SK-N-SH (cell line): ENCODE measurements at places on chromosomes 4 and X.

GRCh38 chr4:88291003-88291402 is 6.6 kb upstream of the PPM1K start:
- peak; percentile 22 for DNase-seq

GRCh38 chr4:77204621-77205020 is 47.6 kb downstream of the CCNG2 start:
- no peak for DNase-seq

DNA sequence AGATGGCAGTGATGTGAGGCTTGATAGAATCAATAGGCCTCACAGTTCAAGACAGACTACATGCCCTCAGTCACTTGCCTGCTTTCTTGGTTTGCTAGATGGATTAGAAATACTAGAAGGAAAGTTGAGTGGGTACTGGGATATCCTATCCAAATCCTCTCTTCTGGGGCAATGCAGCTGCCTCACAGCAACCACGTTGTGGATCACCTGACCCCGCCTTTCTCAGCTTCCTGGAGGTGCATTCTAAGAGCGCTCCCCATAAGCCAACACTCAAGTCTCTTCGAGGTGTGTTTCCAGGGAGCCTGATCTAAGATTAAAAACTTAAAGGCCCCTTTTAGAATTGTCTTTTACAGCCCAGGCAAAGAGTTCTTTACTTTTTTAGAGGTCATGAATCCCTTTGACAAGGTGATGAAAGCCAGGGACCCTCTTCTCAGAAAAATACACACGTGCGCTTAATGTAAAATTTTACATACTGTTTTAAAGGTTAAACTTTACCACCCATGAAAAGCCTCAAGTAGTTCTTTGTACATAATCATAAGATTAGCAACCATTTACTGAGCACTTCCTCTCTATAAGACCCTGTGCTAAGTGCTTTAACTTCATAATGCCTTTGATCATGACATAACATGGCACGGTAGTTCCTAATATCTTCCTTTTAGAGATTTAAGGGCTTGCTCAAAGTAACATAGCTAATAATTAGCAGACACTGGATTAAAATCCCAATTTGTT is 840 bp upstream of the RPL34 start:
- DNase-seq, result no peak

GRCh38 chr4:113941836-113942235 is 37.6 kb downstream of the ARSJ start:
- DNase-seq, result no peak

DNA sequence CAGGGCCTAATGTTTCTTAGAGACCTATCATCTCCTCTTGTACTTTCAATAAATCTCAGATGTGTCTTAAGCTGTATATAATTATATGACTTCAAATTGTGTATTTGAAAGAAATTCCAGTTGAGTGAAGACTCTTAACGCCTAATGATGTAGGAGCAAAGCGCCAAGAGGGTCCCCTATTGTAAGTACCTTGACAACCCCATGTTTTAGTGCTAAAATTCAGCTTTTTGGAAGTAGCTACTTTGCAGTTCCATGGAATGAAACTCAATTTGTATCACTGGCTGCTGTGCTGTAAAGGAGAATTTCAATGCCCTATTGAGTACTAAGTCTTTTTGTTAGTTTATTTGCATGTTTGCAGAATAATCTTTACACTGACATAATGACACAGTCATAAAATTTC is 1826.6 kb upstream of the AGA start:
- DNase-seq, result no peak

DNA sequence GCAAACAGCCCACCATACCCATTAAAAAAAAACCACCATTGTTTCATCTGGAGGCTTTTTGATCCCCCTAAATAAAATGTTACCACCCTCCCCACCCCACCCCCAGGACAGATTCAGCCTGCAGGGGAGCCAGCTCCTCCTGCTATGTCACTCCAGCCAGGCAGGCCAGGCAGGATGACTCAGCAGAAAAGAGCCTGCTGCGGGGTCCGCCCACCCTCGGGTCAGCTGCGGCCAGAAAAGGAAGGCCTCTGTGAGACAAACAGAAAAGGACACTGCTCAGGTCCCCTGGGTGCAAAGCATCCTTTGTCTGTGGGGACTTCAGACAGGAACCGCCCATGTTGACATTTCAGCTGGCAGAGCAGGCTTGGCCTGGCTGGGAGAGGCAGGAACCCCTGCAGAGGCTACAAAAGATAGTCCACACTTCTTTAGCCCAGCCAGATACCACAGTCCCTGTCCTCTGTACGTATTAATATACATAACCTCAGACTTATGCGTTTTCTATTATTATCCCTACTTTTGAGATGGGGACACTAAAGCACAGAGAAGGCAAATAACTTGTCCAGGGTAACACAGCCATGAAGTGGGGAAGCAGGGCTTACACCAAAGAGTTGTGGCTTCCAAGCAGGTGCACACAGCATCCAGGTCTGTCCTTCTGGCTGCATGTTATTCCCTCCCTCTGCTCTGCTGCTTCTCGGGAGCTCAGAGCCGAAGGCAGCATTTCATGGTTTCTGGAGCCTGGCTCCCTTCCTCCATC is 147.7 kb downstream of the CPEB2 start:
- DNase-seq, result peak; percentile 54

- peak; percentile 42 for DNase-seq
Observed at GRCh38 chr4:15004739-15005301, 2.5 kb downstream of the CPEB2 start.

- no peak for DNase-seq
Observed at GRCh38 chr4:117385526-117385925, 300.1 kb upstream of the TRAM1L1 start.

DNA sequence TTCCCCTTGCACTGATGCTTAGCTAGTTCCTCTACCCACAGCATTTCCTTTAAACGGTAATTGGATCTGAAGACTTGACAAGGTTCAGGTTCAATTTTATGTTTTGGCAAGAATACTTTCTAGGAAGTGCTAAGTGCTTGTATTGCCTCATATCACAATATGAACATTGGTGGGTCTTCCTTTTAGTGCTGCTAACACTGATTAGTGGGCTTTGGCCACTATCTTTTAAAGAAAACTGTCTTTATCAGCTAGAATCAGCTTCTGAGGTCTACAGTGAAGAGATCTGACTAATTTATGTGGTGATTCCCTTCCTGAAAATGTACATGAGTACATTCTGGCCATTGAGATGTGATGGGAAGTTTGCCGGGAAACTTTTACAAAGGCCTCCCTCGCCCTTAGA is 316.7 kb upstream of the KLF3 start:
- no peak for DNase-seq

GRCh38 chr4:8266088-8266487 is 3.5 kb upstream of the HTRA3 start:
- DNase-seq, result no peak

GRCh38 chr4:158139086-158139485 is 33.7 kb downstream of the GASK1B start:
- DNase-seq, result no peak

- no peak for DNase-seq
Observed at GRCh38 chr4:111905511-111905910, 239.7 kb upstream of the FAM241A start.

GRCh38 chrX:15242899-15243555 is 26.9 kb downstream of the ASB9 start:
- peak; percentile 51 for DNase-seq

DNA sequence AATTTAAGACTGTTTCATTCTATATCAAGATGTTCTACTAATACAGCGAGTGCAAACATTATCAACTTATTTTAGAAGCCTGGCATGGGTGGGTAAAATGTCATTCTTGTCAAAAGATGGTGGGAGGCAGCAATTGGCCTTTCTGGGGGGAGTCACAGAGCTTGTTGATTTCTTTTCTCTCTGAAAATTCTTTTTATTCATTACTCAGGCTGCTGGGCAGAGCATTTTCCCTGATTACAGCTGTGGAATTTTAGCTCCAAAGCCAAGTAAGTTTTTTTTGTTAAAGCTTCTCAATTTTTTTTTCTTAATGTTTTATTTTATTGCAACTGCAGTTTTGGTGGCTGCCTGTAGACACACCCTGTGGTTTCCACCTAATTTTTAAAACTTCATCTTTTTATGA is 50.4 kb downstream of the GPC4 start:
- no peak for DNase-seq

DNA sequence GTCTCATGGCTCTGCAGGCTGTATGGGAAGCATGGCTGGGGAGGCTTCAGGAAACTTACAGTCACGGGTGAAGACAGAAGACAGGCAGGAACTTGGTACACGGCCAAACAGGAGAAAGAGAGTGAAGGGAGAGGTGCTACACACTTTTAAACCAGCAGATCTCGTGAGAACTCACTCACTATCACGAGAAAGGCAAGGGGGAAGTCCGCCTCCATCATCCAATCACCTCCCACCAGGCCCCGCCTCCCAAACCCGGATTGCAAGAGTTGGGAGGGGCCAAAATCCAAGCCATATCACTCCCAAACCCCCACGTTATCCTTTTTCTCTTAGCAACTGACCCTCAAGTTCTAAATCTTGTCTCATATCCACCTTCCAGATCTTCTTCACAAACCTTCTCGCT is 1710.5 kb upstream of the TENM3 start:
- no peak for DNase-seq

DNA sequence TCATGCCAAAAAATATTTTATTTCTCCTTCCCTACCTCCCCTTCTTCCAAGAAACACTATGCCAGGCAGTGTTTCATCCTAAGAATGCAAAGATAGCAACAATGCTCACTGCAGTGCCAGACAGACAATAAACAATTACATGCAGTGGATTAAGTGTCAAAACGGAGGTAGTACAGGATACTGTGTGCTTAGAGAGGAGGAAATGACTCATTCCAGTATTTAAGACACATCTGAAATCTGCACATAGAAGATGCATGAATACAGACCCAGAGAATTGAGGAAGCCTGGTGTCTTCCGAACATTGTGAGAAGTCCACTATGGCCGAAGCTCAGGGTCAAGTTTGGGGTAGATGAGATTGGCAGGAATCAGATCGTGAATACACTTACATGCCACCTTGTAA is 326.4 kb downstream of the PPP3CA start:
- DNase-seq, result no peak

GRCh38 chrX:145735036-145735435 is 82.6 kb upstream of the SLITRK2 start:
- DNase-seq, result no peak

- DNase-seq, result no peak
Observed at GRCh38 chr4:167230744-167231143, 3.5 kb downstream of the SPOCK3 start.

- DNase-seq, result peak; percentile 78
Observed at GRCh38 chr4:15002659-15003400, 549 bp downstream of the CPEB2 start.

DNA sequence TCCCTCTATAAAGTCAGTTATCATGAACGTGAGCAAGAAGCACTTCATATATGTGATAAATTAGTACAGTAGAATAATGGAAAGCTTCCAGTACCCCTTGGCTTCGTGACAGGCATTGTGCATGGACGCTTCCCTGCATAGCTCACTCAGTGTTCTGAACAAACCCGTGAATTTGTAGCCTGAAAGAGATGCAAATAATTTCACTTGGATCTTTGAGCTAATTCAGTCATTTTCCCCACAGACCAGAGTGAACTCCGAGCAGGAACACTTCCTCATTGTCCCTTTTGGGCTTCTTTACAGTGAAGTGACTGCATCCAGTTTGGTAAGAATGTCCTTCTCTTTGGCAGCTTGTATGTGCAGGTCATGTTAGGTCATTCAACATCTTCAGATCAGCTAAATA is 50.1 kb downstream of the ADD1 start:
- DNase-seq, result no peak

- peak; percentile 21 for DNase-seq
Observed at GRCh38 chrX:43633081-43633480, 23.0 kb upstream of the MAOA start.

- DNase-seq, result no peak
Observed at GRCh38 chr4:53371843-53372521, 5.5 kb upstream of the FIP1L1 start.
